ENCODE measurements at places on chromosomes 7 and 10.

- DNase-seq: no peak
These were observed 7.4 kb upstream of the MICALL2 start for GRCh38 chr7:1466524-1467271.

GRCh38 chr7:86094166-86094669, 549.5 kb upstream of the GRM3 start:
- DNase-seq: no peak

DNA sequence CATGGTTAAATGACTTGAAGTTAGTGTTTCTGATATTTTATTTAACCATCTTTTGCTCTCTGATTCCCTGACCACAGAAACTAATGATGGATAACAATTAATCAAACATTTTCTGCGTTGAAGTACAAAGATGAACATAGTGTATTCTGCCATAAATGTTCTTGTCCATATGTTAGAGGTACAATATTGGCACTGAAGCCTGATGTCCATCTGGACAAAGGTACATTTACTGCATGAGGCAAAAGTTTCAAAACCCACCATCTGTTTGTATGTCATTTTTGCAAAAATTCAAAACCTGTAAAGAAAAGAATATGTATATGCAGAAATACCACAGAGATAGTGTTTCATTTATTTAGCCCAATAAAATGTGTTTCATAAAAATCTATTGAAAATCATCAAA, 861.5 kb downstream of the ANKRD7 start:
- DNase-seq: no peak

DNA sequence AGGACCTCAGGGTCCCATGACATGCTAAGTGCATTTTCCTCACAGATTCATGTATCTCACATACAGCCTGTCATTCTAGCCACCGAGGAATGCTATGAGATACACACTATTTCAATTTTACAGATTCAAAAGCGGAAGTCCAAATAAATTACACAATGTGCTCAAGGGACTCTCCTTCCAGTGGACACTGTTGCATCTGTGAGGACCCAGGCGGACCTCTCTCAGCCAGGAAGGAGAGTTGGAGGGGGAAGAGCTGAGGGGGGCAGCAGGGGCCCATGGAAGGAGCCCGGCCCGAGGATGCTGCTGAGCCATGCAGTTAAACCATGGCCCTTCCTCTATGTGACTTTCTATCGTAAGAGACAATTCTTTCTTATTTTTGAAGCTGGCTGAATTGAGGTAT, 93.6 kb downstream of the VOPP1 start:
- no peak for DNase-seq

GRCh38 chr7:115038158-115038557, 116.3 kb downstream of the MDFIC start:
- no peak for DNase-seq

Measured in activated CD4-positive, alpha-beta T cell treated with anti-CD3 and anti-CD28 coated beads, Interleukin-2, amount 10 ng/mL, durations not matched to agents 7 days and 5 days (primary cell).